ENCODE measurements at places on chromosomes 3 and 15.

DNA sequence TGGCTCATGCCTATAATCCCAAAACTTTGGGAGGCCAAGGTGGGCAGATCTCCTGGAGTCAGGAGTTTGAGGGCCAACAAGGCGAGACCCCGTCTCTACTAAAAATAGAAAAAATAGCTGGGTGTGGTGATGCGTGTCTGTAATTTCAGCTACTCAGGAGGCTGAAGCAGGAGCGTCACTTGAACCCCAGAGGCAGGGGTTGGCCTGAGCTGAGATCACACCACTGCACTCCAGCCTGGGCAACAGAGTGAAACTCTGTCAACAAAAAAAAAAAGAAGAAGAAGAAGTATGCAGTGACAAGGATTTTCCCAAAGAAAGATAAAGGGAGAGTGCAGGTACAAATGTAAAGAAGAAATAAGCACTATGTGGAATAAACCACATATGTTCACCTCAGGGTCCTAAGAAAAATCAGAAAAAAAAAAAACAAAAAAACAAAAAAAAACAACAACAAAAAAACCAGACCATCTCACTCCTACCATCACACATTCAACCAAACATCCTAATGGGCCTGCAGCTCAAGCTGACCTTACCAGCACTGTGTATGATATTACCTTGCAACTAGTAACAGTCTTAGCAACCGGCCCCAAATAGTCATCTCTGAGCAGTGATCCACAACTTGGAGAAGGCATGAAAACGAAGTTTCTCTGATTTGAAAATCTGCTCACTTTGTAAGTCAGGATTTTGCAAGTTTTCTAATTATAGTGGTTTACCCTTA is 296.7 kb upstream of the PROK2 start:
- no peak for DNase-seq

GRCh38 chr15:50055750-50056157 is 63.3 kb downstream of the ATP8B4 start:
- peak; percentile 16 for DNase-seq

GRCh38 chr3:126256251-126256650 is 75.9 kb upstream of the ALDH1L1 start:
- no peak for DNase-seq

DNA sequence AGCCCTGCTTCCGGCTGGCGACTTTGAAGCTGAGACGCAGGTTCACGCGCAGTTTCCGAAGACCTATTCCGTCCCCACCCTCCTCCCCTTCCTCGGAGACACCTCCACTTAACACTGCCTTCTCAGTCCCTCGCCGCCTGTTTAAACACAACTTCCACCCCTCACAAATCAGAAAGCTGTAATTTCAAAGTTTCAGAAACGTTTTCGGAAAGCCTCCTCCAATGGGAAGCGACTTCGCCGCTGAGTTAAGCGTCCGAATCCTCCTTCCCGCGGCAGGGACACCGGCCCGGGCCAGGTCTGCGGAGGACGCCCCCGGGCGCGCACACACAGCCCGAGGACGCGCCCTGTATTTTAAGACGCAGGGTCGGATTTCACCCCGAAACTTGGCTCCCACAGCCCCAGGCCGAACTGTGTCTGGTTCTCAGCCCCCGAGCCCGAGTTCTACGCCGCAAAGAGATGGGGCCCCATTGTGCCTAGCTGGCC is 559 bp upstream of the LRRN1 start:
- peak; percentile 54 for DNase-seq

DNA sequence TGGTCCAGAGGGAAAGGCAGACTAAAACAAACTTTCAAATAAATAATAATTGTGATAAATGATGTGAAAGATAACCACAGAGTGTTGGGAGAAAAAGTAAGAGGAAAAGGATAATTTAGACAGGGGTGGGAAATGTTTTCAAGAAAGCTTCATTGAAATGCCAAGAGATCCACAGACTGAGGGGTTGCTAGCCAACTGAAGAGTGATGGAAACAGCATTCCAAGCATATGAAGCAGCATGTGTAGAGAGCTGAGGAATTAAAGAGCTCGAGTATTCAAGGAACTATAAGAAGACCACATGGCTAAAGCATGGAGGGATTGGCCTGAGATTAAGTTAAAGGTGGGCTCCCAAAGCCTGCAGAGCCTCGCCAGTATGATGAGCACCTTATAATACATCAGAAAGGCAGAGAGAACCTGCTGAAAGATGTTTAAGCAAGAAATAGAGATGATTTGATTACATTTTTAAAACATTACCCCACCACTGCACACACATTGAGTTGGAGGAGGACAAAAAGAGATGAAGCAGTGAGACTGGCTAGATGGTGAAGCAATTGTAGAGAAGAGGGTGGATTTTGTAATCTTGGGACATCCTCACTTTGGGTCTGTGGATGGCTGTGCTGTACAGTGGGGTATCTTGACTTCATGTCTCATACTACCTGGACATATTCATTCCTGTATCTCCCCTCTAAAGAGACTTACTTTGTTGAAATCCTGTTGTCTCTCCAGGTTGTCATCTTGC is 100.8 kb downstream of the STAC start:
- no peak for DNase-seq

DNA sequence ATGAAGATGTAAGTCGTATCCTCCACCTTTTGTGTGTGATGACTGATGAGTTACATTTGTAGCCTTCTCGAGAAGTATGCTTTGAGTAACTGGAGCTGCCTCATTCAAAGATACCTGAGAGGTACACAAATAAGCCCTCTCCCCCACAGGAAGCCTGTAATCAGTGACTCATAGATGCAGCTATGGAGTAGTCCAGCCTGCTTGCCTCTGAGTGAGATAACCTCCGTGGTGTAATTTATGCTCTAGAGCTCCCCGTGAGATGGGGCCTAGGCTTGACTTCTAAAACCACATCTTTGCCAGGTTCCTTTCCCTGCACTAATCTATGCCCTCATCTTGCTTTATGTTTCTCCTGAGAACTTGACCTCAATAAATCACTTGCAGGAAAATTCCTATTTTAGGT is 291.7 kb downstream of the SUCLG2 start:
- DNase-seq: no peak

GRCh38 chr3:187014417-187014864 is 84.1 kb downstream of the ST6GAL1 start:
- DNase-seq: no peak

DNA sequence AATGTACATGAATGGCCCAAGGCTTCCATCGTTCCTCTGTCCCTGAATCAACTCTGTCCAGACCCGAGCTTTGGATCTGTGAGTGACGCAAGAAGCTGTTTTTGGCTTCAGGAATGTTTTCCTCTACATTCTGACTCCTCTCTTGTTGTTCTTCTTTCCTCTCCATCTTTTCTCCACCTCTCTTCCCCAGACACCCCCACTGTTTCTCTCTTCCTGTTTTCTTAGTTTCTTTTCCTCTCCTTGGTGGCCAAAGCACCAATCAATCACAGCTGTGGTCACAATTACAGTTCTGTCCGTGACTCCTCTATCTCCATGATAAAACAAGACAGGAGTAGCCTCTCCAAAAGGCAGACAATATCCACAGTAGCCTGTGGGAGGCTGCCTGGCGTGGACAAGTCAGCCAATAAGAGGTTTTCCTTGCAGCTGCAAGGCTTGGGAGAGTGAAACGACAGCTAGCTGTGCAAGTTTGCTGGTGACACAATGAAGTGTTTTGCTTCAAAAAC is 4.9 kb upstream of the TMEM212 start:
- DNase-seq: no peak

DNA sequence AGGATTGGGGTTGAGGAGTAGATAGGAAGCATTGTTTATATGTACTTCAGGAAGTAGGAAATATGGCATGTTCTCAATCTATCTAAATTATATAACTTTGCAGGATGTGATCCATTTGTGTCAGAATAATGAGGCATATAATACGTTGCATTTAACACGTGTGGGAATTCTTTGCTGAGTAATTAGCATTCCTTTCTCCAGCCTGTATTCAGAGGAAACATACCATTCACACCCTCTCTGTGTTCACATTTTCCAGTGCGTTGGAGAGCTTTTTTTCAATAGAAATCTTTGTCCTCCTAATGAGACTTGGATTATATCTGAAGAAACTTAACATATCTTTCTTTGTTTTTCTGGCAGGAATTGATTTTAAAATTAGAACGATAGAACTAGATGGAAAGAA is 33.0 kb upstream of the APH1B start:
- DNase-seq: peak; percentile 98

DNA sequence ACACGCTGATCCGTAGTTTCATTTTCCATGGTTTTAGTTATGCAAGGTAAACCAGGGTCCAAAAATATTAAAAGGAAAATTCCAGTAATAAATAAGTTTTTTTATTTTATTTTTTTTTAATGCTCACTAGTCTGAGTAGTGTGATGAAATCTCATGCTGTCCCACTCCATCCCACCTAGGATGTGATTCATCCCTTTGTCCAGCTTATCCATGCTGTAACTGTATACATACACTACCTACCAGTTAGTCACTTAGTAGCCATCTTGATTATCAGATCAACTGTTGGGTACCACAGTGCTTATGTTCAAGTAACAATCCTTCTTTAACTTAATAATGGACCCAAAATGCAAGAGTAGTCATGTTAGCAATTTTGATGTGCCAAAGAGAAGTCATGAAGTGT is 75.2 kb downstream of the ESYT3 start:
- DNase-seq: no peak

- DNase-seq: no peak
Observed at GRCh38 chr3:32216172-32216783, 22.2 kb upstream of the CMTM8 start.

GRCh38 chr3:104687362-104687761 is 679.3 kb upstream of the ALCAM start:
- DNase-seq: no peak

GRCh38 chr3:56590814-56591213 is 33.8 kb downstream of the CCDC66 start:
- DNase-seq: no peak

GRCh38 chr3:126792998-126793397 is 89.0 kb downstream of the CHCHD6 start:
- no peak for DNase-seq

- no peak for DNase-seq
Observed at GRCh38 chr15:62133141-62133540, 31.9 kb downstream of the C2CD4B start.

- DNase-seq: peak; percentile 59
Observed at GRCh38 chr3:77147836-77148578, 108.1 kb downstream of the ROBO2 start.

- DNase-seq: no peak
Observed at GRCh38 chr3:5019411-5020241, 40.4 kb downstream of the BHLHE40 start.

DNA sequence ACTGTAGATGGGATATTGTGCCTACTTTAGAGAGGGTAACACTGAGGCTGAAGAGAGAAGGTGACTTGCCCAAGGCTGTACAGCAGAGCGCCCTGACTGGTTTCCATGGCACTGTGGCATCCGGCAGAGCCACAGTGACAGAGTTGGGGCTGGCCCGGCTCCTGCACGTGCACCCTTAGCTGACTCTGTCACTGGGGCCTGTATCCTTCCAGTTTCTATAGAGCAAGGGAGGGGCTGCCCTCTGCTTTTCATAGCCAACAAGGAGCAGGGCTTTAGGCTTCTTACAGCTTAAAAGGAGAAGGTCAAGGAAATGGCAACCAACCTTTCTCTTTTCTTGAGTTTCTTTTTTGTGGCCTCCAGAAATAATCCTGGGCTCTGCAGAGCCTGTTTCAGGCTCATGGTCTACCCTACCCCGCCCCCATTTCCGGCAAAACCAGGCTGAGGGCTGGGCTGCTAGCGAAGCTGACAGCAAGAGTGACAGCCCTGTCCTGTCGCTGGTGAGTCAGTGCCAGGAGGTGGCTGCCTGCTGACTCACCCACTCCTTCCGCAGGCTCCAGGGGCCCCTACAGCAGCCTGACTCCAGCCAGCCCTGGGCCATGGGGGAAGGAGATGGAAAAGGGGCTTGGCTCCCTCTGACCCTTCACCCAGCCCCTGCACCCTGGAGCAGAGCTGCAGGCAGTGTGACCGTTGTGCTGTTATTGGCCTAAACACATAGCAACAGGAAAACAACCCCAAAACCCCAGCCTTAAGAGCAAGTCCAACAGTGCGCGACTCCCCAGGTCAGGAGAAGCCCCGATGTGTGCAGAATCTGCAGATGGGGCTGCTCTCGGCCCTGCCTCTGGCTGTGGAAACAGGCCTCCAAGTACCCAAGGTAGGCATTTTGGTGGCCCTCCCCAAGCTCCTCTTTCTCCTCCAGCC is 29.8 kb downstream of the SLC6A6 start:
- DNase-seq: peak; percentile 65

GRCh38 chr3:32493437-32494414 is 8.9 kb downstream of the CMTM6 start:
- DNase-seq: no peak

GRCh38 chr15:67884009-67884408 is 44.2 kb upstream of the RNU6-1 start:
- DNase-seq: no peak

- DNase-seq: no peak
Observed at GRCh38 chr15:93835344-93835743, 396.0 kb upstream of the MCTP2 start.

- no peak for DNase-seq
Observed at GRCh38 chr3:105616374-105617121, 249.8 kb downstream of the ALCAM start.

DNA sequence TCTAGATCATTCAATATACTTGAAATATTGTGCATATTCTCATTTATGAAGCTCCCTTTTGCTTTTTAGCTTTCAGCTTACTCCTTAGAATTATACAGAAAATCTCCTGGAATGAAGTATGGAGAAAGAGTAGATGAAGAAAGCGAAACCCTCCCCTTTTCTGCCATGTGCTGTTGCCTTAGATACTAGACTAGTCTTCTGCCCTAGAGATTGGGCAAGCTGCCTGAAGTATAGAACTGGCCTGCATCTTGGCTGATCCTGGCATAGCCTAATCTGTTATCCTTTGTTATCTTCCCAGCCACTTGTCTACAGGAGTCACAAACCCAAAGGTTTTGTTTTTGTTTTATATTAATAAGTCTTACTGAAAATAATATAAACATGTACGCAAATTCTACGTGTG is 138.8 kb downstream of the RBPMS2 start:
- DNase-seq: no peak

GRCh38 chr3:128319107-128319506 is 147.6 kb downstream of the DNAJB8 start:
- no peak for DNase-seq

GRCh38 chr3:138429665-138430064 is 4.8 kb upstream of the ESYT3 start:
- no peak for DNase-seq

GRCh38 chr3:24299246-24299805 is 195.3 kb downstream of the THRB start:
- DNase-seq: no peak

GRCh38 chr3:105793040-105793439 is 75.8 kb downstream of the CBLB start:
- no peak for DNase-seq

- DNase-seq: no peak
Observed at GRCh38 chr15:83475551-83475950, 28.4 kb downstream of the SH3GL3 start.
